MCF 10A (cell line): ENCODE measurements at places on chromosomes 4 and X. TPM values are rescaled to one million over a fixed set of nuclear protein-coding genes. Genes with fewer than 3 reads are reported as not detected.
A peak's percentile ranks its signal among the peaks of the same experiment; 100 is the strongest.

DNA sequence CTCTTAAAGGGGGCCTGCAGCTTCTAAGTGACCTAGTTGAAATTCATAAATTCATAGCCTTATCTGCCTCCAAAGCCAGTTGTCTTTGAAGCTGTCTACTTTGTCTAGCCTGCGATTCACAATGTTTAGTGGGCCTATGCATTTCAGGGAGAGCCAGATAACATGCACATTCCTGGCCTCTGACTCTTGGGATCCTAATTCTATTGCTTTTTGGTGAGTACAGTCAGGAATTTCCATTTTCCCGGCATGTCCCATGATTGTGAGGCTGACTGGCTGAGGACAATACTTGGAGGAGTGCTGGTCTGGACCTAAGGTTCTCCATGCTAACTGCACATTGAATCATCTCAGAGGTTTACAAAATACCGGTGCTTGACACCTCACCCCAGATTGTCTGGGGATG is 155.0 kb downstream of the MSL3 start:
- DNase-seq = no peak

GRCh38 chr4:154593868-154594267 is 3.3 kb upstream of the FGA start:
- DNase-seq = no peak

GRCh38 chr4:118918388-118918787 is 29.7 kb downstream of the SYNPO2 start:
- DNase-seq = peak; percentile 62

DNA sequence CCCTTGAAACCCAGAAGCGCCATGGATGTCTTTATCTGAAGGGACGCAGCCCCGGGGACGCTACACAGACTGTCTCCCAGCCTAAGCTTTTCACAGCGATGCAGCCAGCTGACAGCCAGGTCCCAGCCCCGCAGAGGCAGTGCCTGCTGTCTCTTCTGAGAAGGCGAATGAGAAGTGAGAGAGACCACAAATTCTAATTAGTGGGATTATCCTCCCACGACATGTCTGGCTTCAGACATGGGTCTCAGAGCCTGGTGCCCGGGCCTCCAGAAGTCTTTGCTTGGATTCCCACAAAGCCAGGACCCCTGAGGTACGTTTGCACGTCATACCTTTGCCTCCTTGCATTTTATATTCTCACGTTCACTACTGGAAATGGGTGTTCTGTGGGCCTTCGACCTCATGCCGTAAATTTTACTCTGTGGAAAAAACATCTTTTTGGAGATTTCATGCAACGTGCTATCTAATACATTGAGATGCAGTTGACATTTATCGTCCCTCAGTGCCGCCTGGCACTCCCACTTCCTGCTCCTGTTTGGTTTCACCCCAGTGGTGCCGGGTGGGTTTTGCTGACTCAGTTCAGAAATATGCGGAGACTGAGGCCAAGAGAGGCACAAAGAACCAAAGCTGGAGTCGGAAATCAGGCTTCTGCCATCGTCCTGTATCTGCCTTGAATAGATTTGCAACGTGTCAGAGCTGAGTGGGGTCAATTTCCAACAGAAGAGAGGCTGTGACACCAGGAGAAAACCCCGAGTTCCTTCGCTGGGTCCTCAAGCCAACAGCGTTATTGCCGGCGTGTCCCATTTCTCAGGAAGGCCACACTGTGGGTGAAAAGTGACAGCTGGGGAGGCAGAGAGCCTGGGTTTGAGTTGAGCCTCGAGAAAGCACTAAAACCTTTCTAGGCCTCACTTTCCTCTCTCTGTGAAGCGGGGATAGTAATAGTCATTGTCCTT is 114.4 kb downstream of the STK32B start:
- DNase-seq = peak; percentile 13

Gene LRBA
- 64.5 and 65.1 TPM in 2 replicates for total RNA-seq

GRCh38 chr4:48603366-48604003 is 113.4 kb downstream of the ZAR1 start:
- no peak for DNase-seq

DNA sequence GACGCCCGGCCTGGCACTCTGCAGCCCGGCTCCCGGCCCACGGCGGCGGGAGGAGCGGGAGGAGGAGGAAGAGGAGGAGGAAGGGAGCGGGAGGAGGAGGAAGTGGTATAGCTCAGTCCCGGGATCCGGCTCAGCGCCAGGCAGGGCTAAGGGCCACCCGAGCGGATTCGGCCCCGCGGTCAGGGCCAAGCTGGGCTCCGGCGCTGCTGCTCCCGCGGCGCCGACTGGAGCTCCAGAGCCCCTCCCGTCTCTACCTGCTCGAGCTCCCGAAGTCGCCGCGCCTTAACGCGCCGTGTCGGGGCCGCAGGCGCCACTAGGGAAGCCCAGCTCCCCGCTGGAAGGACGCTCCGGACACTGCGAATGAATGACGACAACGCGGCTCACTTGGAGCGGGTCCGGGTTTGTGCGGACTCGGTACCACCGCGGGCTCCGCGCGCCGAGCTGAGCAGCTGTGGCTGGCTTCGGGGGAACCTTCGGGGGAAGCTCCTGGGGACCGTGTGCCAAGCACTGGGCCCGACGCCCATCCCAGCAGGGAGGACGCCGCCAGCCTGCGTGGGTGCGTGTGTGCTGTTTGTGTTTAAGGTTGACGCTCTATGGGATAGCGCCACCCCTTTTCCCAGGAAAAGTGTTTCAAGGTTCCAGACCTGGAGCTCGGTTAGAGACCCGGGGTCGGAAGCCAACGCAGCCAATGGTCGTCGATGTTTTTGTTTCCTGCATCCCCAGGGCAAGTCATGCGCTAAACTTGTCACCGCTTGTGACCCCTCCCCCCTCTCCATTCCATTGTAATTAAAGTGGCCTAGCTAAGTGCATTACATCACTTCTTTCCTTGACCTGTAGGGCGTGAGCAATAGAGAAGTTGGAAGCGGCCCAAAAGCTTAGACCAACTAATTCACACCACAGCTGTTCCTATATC is at the start of gene TBC1D9:
TBC1D9 (minus strand) TSS at position 67 of the 913 bp plus-strand sequence. CDS start 340 bp downstream, outside the sequence.
- peak; percentile 92 for DNase-seq

DNA sequence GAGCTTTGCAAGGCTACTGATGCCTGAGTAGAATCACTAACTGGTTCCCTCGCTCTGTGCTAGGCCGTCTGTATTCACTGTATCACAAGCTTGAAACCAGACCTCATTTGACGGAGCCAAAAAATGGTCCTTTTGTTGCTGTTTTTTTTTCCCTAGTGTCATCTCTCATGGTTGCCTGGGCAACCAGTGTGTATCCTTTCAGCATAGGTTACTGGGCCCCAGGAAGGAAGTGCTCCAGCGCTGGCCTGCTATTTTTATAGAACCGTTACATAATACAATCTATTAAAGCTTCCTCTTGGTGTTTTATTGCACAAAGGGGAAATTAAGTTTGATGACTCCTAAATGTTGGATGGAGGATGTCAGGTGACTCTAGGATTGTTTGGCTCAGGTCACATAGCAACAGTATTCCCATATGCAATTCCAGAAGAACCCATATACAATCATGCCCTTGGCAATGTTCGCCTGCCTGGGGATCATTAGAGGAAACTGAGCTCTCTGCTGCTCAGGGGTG is 220.4 kb downstream of the SPRY1 start:
- DNase-seq = no peak

Gene GAGE12J
- not detected in 2 replicates for total RNA-seq

GRCh38 chr4:147674496-147674895 is 9.5 kb downstream of the PRMT9 start:
- DNase-seq = no peak

DNA sequence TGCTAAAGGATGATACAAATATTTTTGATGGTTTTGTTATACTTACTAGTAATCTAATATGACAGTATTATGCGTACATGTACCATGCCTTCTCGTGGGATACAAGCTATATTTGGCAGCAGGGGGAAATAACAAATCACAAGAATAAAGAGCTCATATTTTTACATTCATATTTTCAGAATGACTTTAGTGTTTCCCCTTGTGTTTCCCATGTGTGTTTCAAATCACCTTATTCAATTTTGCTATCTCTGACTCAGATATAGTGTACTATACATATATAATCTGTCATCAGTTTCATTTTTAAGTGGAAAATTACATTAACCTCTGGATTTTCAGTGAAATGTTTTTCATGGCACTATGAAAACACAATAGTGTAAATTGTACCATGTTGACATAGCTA is 146.8 kb downstream of the RPA4 start:
- DNase-seq = no peak

Gene SERTM2
- not detected in 2 replicates for total RNA-seq
